HAP-1 (cell line): ENCODE measurements at places on chromosomes 7 and 10.
A peak's percentile ranks its signal among the peaks of the same experiment; 100 is the strongest.

GRCh38 chr7:128934361-128935341 is 3.1 kb upstream of the IRF5 start:
- no peak for DNase-seq

GRCh38 chr10:120917521-120918250 is 66.5 kb downstream of the WDR11 start:
- DNase-seq: no peak

DNA sequence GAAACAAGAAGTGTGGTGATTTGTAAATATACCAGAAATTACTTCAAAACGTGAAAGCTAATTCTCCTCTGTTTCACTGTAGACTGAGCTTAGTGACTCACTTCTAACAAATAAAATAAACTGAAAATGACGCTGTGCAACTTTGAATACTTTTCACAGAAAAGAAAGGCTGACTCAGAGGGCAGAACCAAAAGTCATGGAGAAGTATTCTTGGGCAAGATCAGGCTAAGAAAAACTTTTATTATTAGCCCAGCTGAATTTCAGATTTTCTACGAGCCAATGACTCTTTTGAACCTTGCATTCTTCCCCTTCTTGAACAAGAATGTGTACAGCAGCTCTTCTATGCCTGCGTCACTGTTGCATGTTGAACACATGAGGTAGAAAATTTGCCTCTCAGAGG is 527.3 kb upstream of the GHITM start:
- DNase-seq: no peak

DNA sequence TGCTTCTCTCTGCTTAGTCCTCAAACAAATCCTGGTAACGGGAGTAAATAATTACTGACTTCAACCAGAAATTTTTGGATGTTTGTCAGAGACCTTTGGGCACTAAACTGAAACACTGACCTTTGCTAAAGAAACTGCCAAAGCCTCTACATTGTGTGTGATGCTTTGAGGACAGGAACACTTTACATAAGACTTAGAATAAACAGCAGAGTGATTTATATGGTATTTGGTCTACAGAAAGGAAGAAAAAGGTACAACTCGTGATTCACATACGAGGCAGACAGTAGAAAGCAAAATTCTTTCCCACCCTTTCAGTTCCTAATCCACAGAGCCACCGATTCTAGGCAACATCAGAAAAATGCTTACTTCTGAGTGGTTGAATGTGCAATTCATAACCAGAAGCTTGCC is 59.8 kb downstream of the SLC16A12 start:
- no peak for DNase-seq

DNA sequence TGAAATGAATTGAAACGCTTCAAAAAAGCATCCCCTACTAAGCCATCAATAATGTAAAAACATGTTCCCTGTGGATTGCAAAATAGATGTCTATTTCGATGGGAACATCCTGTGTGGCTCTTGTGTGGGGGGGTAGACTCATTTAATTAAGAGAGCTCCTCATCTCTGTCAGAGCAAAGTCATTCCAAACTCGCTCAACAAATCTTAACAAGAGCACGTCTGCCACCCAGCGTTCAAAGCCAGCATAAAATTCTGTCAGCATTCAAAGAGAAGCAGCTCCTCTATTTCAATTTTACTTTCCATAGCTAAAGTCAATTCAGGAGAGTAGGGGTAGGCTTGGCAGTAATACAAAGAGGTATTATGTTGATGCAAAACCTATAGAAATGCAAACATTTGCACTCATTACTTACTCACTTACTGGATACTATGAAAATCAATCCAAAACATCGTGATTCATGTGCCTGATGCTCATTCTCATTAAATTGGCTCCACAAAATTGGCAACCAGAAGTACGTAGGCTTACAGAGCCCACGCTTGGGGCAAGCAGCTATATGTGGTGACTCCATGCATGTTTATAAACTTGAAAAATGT is 114.9 kb downstream of the IPMK start:
- peak; percentile 84 for DNase-seq

GRCh38 chr10:113148901-113149300 is 198.9 kb downstream of the TCF7L2 start:
- DNase-seq: no peak

DNA sequence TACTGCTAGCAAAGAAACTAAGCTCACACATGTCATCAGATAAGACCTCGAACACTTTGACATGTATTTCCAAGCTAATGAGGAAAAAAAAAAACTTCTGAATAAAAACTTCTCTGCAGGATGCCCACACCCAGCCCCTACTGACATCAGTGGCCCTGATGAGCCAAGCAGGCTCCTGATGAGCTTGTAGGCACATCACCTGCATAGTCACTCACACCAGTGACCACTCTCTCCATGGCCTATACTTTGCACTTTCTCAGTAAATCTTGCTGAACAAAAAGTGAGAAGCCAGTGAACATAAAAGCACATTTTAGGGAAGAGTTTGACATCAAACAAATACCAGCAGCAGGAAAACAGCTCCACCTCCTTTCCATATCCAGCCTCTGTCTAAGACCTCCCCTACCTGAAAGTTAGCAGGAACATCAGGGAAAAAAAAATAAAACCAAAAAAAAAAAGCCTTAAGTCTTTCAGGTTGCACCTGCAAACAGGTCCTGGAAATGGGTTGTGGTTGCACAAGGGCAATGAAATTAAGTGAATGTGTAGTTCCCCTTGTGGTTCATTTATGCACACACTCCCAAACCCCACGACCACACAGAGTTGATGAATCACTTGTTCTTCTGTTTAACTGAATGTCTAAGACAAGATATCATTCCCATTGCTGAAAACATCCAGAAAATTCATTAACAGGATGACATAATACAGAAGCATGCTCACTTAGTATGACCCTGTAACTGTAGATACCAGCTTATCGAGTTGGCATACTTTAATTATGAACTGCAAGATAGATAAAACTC is 205.2 kb upstream of the PDE1C start:
- no peak for DNase-seq

GRCh38 chr7:1024331-1024841 is 20.0 kb upstream of the GPR146 start:
- no peak for DNase-seq

DNA sequence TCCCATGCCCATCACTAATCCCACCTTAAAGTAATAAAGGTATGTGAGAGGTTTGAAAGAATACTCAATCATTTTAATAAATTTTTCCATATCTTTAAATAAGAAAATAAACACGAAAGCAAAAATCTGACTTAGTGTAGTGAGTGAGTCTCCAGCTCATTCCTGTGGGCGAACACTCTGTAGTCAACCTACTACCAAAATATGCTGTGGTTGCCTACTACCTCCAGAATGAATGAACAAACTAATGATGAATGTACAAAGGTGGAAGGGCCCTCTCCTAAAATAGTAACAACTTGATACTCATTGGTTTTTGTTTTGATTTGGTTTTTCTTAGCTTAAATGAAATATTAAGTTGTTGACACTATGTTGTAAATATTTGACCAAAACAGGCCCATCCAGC is 195.5 kb upstream of the HPS1 start:
- no peak for DNase-seq

- no peak for DNase-seq
Measured at GRCh38 chr7:2016021-2016631, 216.6 kb downstream of the MAD1L1 start.

DNA sequence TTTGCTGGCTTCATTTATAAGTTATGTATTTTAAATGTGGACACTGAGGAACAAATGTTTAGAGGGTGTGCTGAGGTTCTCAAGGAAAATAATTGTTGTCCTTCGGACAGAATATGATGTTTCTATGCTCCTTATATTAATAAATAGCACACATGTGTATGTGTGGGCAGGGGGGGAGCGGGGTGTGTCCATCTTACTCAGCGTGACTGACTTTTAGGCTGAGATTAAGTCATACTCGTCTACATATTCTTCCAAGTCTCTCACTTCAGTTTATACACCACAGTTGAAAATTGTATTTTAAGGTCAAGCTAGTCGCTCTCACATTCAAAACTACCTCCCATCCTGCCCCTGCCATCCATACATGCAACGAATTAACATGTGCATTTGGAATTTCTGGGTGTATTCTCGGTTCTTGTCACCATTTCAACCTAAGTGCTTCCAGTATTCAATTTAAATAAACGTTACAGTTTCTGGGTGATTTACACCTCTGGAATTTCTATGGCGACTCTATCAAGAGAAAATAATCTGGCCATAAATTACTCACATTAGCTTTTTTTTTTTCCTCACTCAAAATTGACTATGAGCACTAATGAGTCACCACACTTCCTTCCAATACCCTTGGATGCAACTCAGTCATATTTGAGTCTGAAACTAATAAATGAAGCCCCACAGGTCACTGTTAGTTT is 3.3 kb downstream of the PCDH15 start:
- no peak for DNase-seq
